AG20443 (cell line): ENCODE measurements at places on chromosomes 2 and 18.
A peak's percentile ranks its signal among the peaks of the same experiment; 100 is the strongest.

DNA sequence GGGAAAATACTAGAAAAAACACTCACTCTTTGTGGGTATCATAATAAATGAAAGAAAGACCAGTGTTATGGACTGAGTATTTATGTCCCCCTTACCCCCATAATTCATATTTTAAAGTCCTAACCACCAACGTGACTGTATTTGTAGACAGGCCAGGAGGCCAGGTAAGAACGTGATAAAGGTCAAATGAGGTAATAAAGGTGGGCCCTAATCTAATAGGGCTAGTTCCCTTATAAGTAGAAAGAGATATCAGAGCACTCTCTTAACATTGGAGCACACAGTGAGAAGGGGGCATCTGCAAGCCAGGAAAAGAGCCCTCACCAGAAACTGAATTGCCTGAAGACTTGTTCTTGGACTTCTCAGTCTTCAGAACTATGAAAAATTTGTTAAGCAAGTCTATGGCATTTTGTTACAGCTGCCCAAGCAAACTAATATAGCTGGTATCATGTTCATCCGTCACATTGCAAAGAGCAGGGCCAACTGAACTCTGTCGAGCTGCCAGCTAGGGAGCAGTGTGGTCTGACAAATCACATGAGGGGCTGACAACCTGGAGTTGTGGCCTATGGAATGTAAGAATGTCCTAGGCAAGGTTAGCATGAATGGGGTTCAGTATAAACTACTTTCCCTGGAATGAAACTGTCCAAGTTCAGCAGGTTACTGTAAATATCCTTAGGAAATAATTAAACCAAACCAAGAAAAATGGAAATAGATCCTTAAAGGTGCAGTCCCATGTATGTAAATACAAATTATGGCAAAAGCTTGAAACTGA is 280.9 kb downstream of the ZNF385B start:
- DNase-seq, result no peak

- DNase-seq, result no peak
Measured at GRCh38 chr2:235094457-235094856, 142.6 kb downstream of the SH3BP4 start.

DNA sequence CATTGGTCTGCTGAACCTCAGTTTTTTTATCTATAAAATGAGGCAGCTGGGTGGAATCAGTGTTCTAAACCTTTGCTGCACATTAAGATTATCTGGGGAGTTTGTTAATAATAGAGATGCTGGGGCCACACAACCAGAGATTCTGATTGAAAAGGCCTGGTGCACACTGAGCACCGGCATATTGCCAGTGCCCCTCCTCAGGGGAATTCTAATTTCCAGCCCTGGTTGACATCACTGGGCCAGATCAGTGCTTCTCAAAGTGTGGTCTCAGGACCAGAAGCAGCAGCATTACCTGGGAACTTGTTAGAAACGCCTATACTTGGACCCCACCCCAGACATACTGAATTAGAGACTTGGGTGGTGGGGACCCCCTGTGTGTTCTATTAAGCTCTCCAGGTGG is 112.5 kb downstream of the SETBP1 start:
- DNase-seq, result no peak

DNA sequence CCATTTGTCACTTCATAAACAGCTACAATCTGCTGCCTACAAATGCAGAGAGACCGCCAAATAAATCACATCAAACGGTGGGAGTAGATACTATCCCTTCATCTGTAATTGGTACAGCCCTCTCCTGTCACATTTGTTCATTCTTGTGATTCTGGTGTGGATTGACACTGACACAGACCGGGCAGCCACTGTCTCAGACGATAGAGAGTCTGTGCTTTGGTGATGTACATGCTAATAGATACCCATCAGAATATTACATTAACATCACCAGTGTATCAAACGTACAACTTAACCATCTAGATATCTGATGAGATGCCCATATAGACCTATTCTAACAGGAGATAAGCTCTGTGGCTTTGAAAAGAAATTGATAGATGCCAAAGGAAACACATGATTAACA is 419.7 kb upstream of the ZEB2 start:
- no peak for DNase-seq

- peak; percentile 46 for DNase-seq
Measured at GRCh38 chr18:55856229-55856628, 268.2 kb upstream of the TCF4 start.

DNA sequence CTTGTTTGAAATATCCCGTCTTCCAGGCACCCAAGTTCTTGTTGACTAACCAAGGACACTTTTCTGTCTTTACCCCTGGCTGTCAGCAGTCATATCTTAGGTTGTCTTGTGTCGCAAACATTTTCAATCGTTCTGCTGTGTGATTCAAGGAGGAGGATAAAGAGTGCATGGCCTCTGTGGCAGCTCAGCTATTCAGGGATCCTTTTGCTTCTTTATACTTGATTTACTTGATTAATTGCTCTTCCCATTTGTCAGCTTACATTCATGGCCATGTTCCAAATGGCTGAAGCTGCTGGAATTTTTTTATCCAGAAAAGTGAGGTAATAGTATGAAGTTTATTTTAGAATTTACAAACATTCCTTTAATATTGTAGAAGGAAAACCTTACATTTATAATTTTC is 97.3 kb upstream of the FZD5 start:
- no peak for DNase-seq

DNA sequence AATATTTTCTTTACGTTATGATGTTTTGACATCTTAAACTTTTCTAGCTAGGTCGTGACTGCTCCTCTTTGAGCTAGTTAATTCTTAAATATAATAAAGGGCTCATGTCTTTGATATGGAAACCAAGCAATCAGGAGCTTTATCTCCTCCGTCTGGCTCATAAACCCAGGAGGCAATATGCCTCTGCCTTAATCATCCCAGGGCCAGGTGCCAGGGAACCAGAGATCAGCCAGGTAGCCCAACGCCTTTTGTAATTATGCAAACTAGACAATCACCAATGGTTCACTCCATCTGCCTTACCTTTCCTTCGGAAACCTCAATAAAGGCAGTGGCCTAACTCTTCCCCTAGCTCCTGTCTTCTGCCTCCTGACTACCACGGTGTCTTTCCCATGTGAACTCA is 213.7 kb downstream of the KCNJ3 start:
- DNase-seq, result no peak

DNA sequence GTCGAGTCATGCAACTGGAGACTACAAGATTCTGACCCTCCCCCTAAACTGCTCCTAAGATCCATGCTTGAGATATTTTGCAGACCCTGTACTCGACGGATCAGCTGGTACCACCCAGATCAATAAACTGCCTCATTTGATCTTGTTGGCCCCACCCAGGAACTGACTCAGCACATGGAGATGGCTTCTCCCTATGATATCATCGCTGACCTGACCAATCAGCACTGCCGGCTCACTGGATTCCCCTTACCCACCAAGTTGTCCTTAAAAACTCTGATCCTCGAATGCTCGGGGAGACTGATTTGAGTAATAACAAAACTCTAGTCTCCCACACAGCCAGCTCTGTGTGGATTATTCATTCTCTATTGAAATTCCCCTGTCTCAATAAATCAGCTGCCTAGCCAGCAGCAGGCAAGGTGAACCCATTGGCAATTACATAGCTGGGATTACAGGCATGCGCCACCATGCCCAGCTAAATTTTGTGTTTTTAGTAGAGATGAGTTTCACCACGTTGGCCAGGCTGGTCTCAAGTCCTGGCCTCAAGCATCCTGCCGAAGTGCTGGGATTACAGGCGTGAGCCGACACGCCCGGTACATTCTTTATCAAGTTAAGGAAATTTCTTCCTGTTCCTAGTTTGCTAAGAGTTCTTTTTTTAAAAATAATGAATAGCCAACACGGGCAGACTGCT is 43.6 kb downstream of the VPS54 start:
- DNase-seq, result no peak

DNA sequence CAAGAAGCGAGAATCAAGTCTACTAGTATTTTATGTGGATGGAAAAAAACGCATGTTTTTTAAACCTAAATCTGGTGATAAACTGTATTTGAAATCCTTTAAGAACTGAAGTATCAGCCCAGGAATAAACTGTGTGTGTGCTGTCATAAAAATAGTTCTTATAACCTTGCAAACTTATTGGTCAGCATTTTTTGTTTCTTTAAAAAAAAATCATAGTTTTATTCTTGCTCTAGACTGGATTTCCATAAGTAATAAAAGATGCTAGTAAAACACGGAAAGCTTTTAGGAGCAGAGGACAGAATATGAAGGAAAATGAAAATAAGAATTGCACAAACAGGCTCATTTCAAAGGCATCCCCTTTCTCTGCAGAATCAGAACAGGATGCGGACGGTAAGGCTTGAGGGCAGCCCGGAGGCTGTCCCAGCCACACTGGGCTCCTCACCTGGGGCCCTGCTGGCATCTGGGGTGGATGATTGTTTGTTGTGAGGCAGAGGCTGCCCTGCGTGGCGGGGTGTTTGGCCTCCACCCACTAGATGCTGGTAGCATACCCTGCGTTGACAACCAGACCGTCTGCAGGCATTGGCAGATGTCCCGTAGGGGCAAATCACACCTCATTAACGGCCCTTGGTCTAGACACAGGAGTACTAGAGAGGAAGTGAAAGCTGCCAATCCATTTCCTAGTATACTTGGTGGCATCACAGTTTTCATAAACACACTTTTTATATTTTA is 52.5 kb downstream of the MBP start:
- no peak for DNase-seq

- DNase-seq, result no peak
Measured at GRCh38 chr2:108932736-108933332, 56.2 kb downstream of the EDAR start.

DNA sequence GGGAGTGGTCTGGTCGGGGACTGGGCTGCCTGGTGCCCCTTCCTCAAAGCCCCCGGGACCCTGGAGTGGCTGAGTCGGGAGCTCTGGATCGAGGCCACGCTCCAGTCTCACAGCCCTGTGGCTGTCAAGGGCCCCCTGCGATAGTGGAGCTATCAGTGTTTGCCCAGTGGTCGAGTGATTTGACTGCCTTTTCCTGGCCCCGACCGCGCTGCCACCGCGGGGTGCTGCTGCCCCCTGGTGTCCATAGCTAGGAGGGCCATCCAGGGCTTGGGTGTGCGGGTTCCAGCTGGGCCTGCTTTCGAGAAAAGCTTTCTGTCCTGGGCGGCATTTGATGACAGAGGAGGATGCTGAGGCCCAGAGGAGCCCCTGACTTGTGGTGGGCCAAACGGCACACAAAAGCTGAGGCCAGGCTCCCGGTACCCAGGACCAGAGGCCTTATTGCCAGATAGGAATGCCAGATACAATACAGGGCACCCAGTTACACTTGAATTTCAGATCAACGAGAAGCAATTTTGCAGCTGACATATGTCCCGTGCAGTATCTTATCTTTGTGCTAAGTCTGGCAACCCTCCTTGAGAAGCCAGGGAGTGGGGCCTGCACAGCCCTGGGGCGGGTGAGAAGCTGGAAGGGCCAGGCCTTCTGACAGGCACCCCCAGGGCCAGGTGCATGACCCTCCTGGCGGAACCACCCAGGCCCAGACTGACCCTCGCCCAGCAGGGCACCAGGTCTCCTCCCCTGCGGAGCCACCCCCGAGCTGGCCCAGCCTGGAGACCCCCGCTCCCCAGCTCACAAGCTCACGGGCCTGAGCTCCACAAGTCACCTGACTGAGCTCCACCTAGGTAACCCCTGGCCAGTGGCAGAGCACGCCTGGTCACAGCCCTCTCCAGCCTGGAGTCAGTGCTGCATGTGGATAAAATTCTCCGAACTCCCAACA is 13.0 kb downstream of the ODC1 start:
- DNase-seq, result peak; percentile 92

DNA sequence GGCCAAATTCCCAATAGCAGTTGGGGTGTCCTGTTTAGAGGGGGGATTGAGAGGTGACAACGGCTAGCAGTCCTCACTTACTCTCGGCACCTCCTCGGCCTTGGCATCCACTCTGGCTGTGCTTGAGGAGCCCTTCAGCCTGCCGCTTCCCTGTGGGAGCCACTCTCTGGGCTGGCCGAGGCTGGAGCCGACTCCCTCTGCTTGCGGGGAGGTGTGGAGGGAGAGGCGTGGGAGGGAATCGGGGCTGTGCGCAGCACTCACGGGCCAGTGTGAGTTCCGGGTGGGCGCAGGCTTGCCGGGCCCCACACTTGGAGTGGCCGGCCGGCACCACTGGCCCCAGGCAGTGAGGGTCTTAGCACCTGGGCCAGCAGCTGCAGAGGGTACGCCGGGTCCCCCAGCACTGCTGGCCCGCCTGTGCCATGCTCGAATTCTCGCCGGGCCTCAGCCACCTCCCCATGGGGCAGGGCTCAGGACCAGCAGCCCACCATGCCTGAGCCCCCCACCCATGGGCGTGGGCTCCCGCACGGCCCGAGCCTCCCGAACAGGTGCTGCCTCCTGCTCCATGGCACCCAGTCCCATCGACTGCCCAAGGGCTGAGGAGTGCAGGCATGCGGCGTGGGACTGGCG is 705.9 kb upstream of the ZNF804A start:
- DNase-seq, result no peak

DNA sequence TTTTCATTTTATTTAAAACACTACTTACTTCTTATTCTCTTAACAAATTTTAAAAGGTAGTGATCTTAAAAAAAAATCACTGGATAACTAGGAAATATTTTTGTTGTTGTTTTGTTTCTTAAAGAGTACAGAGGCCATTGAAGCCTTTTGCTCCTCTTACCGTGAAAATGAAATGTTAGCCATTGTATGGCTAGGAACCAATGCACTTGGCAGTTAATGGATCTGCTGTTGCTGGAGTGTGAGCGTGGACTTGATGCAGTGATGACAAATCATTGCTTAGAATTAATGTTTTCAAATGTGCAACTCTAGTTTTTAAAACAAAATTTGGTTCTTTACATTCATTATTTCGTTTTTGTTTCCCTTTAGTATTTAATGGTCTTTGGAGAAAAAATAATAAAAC is 162.3 kb downstream of the HAUS1 start:
- DNase-seq, result no peak

DNA sequence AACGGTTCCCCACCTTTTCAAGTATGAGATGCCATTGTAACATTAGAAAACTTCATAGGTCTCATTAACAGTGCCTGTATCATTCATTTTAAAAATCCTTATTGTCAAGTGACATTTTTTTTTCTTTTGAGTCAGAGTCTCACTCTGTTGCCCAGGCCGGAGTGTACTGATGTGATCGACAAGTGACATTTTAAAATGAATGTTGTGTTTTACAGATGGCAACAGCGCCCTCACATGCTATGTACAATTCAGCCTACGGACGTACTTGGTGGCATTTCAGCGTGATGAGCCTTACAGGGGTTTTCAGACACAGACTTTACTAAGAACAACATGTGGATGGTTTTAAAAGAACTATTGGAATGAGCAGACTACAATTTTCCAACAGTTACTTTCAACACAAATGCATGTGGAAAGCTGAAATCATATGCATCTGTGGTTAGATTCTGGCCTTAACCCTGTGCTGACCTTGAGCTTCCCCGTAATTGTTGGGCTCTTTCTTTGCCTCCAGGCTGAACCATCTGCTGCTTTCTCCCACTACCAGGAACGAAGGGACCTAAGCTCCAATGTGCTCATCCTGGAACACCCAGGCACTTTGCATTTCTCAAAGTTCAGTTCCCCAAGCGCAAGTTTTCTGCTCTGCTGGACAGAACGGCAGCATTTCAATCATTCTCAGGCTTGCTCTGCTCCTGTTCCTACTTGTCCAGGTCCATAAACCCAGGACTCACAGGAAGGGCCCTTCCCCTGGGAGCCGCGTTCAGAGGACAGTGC is 119.9 kb upstream of the NDUFV2 start:
- DNase-seq, result peak; percentile 73

GRCh38 chr2:231200805-231201474 is 2.5 kb downstream of the ARMC9 start:
- peak; percentile 58 for DNase-seq

GRCh38 chr2:227853204-227853629 is 18.2 kb upstream of the DAW1 start:
- DNase-seq, result peak; percentile 55
